NCI-H2171 treated with DMSO at 0.1 percent for 48 hours (cell line): ENCODE measurements at places on chromosomes 3 and 15.

DNA sequence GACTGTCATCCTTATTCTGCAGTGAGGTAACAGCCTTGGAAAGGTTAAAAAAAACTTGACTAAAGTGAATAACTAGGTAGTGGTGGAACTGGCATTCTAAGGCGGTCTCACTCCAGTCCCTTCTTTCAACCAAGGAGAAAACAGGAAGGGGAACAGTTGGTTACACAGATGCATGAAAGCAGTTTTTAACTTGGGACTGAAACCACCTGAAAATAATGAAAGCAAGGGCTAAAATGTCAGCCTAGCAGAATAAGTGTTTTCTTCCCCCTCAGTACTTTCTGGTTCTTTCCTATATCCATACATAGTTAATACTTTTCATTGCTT, 748 bp upstream of the AVEN start:
- DNase-seq: no peak

DNA sequence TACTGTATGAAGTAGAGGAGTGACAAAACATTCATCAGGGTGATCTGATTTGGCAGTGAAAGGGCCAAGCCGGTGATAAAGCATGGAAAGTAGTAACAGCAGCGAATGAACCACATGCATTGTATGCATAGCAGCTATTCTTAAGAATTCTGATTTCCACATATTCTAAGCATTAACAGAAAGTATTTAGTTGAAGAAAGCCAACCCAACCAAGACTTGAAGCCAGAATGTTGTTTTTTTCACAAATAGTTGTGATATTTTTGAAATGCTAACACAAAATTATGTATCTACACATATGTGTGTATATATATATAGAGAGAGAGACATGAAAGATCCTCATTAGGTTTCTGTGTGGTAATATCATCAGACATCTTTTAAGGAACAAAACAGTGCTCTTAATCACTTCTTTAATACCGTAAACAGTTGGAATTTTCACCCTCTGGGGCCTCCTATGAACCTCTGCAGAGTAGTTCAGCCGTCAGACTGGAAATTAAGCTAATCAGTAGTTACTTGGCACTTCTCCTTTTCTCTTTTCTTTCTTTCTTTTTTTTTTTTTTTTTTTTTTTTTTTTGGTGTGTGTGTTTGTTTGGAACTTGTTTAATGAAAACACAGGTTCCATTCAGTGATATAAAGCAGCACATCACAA, 139.6 kb downstream of the CMSS1 start:
- DNase-seq: no peak

- no peak for DNase-seq
Measured at GRCh38 chr3:197748597-197749314, 927 bp upstream of the FYTTD1 start.

DNA sequence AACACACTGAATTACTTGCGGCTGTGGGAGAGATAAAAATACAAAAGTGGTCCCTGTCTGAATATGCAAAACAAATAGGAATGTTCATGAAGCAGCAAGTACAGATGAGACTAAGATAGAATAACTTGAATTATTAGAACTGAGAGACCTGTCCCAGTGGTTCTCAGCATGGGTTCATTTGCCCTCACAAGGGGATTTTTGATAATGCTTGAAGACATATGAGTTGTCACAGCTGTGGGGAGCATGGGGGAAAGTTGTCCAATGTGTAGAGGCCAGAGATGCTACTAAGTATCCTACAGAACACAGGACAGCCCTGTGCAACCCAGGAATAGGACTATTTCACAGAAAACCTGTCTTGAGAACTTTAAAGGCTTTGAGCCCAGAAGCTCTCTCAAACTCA, 22.4 kb downstream of the PPM1L start:
- no peak for DNase-seq

DNA sequence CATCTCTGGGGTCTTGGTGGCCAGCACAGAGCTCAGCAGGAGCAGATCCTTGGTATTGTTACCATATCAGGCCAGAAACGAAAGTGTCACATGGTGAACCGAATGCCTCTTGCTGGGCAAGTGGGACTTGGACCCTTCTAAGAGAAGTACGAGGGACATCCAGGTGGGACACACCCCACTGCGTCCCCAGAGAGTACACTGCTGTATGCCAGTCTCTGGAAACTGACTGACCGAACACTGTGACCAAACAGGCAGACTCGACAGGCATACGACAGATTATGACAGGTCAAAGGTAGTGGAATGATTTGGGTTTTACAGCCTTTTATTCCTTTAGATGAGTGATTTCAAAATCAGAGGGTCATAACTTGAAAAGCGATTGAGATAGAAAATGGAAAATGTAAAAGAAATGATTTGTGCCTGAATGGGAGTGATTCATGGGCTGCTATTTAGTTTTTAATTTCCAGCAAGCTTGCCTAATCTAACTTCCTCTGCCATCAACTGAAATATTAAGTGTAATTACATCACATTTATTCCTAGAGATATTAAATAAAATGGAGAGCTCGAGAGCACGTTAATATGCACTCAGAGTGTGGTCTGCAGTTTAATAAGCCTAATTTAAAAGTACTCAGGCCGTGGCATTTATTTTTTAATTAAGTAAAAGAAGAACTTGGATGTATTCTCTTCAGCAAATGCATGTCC, 63.4 kb upstream of the CTXND1 start:
- no peak for DNase-seq

DNA sequence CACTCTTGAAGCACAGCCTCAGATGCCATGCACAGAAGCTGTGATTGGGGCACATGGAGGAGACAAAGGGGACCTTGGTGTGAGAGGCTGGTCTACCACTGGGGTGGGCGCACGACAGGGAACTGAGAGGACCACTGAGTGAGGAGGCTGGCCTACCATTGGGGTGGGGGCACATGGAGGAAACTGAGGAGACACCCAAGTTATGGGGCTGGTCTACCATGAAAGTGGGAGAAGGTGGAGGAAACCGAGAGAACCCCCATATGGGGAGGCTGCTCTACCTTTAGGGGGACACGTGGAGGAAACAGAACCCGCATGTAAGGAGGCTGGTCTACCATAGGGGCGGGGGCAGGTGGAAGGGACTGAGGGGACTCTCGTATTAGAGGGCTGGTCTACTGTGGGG, 153.4 kb downstream of the FBLN2 start:
- DNase-seq: no peak

DNA sequence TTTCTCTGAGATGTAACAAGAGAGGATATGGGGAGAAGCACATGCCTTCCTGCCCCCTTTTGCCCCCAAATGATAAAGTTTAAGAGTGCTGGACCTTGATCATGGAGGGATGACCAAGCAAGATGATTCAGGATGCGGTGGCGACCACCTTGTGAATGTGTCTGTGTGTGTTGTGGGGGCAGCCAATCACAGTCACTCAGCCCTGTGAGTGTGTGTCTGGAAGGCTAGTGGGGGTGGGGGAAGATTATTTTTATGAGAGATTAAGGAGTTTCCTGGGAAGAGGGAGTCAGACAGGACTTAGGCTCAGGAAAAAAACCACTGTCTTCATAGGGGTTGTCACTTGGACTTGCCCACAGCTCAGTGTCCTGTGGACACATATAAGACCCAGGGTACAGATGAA, 57.8 kb upstream of the KY start:
- DNase-seq: no peak

DNA sequence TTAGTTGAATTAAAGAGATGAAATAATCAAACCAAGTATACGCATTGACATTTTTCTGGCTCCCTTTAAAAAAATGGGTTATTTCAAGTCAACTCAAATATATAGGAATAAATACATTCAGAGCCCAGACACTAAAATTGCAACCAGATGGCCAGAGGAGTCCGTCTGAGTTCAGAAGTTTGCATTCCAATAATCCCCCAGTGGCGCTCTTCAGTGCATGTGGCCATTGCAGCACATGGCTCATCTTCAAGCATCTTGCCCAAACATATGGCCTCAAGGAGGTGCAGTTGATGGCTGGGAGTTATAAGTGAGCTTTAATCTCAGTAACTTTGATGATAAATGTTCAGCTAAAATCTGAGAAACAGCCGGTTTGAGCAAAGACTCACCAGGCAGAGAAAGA, 295.8 kb upstream of the LRRN1 start:
- no peak for DNase-seq

DNA sequence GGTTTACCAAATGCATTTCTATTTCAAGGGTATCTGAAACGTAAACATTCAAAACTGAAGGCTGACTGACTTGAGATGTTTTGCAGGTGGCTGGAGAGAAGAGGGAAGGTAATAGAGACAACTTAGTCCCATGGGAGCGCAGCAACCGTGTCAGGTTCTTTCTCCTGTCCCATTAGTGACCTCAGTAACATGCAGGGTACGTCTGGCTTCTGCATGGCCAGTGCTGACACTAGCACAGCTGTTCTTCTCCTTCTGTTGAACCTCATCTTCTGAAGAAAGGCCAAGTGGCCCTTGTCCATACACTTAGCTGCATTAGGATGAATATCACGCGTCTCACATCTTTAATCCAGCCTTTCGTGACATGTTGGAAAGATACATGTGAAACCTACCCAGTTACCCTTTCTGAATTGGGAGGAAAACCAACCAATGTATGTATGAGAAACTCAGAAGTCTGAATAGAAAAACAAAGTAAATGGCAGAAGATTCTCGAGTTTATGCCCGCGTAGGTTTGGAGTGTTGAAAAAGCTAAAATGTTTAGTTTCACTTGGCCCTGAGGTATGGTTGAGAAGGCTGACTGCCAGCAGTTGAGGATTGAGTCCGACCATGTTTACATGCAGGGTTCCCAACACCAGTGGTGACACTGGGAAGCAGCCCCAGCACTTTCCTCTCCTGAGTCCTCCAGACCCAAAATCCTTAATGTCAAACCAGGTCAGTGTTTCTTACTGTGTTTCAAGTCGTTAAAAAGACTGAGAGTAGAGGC, 10.3 kb downstream of the NCBP2 start:
- DNase-seq: no peak

DNA sequence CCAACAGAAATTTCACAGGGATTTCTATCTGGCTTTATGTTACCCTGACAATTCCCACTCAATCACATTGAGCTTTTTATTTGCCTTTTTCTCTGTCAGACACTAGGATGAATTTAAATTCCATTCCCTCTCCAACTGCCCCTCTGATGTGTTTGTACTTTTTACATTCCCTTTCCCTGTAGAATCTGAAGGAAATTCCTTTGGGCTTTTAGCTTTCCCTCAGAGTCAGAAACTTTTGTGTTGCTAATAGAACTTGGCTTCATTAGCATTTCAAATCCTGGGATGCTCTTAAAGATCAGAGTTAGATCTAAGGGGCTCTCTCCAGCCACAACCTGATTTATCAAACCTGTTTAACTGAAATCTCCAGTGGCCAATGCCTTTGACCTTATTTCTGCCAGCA, 7.9 kb upstream of the RARB start:
- no peak for DNase-seq

- DNase-seq: no peak
Measured at GRCh38 chr3:47411696-47412452, 31.1 kb downstream of the PTPN23 start.

DNA sequence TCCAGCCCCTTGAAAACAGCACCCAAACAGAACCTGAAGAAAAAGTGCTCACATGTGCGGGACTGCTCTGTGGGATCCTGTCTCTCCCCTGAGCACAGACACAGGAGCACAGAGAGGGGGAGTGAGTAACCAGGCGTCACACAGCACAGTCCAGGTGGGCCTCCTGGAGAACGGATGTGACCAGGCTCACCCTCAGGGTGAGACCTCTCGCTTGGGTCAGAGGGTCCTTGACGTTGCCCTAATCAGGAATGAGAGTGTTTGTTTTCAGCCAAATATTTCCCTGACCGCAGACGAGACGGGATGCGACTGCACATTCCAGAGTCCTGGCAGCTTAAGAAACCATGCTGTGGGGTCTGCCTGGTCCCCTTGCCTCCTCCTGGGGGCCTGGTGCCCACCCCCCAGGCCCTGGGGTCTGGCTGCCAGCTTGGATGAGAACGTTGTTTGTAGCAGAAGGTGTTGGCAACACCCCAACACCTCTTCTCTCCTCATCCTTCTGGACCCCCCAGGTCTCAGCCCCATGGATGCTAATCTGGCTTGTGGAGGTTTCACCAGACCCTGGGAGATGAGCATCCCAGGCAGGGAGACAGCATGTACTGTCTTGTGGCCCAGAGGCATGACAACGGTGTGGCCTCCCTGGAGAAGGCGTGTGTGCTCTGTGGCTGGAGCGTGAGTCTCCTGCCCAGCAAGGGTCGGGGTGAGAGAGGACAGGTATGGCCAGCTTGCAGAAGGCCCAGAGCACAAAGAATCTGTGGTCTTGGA, 42.1 kb upstream of the SLC6A6 start:
- DNase-seq: no peak

DNA sequence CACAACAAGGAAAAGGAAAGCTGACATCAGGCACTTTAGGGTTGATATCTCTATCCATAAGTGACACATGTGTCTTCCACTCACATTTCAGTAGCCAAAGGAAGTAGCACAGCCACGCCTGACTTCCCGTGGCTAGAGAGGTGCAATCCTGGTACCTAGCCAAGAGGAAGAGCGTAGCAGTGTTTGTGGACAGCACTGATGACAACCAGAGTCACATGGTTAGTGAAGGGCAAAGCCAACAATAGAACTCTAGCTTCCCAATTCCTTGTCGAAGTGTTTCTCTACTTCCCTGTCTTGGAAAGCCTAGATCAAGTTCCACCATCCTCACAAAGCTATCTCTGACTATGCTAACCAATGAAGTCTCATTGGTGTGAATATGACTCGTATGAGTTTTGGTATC, 189.2 kb downstream of the RSL24D1 start:
- DNase-seq: no peak

GRCh38 chr3:42656680-42657610, 3.4 kb downstream of the ZBTB47 start:
- no peak for DNase-seq

- DNase-seq: peak; percentile 69
Measured at GRCh38 chr3:126156468-126156867, 23.9 kb downstream of the ALDH1L1 start.
